ENCODE measurements at places on chromosomes 7 and 10. TPM values are rescaled to one million over a fixed set of nuclear protein-coding genes. Genes with fewer than 3 reads are reported as not detected.

PRRT4 gene
- 0.27 TPM for total RNA-seq

PNLIPRP3 gene
- not detected for total RNA-seq

GRCh38 chr10:48406204-48406603 is 99.7 kb downstream of the MAPK8 start:
- DNase-seq: peak; percentile 28

GRCh38 chr10:120286280-120286679 is 170.7 kb upstream of the PLPP4 start:
- DNase-seq: no peak

GRCh38 chr7:139860090-139860775 is 31.2 kb downstream of the TBXAS1 start:
- DNase-seq: no peak

- no peak for DNase-seq
Measured at GRCh38 chr10:124667425-124668345, 76.5 kb downstream of the FAM53B start.

DNA sequence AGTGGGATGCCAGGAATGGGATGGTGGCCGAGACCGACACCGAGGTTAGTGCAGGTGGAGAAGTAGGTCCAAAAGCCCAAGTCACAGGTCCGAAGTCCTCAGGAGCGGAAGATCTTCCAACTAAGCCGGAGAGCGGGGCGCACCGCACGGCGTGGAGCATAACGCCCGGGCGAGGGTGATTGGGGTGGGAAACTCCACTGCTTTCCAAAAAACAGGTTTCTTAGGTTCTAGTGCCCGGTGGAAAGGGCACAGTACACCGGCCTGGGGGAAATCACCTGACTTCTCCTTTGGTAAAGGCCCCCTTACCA is 11.4 kb upstream of the SPAG6 start:
- no peak for DNase-seq

DNA sequence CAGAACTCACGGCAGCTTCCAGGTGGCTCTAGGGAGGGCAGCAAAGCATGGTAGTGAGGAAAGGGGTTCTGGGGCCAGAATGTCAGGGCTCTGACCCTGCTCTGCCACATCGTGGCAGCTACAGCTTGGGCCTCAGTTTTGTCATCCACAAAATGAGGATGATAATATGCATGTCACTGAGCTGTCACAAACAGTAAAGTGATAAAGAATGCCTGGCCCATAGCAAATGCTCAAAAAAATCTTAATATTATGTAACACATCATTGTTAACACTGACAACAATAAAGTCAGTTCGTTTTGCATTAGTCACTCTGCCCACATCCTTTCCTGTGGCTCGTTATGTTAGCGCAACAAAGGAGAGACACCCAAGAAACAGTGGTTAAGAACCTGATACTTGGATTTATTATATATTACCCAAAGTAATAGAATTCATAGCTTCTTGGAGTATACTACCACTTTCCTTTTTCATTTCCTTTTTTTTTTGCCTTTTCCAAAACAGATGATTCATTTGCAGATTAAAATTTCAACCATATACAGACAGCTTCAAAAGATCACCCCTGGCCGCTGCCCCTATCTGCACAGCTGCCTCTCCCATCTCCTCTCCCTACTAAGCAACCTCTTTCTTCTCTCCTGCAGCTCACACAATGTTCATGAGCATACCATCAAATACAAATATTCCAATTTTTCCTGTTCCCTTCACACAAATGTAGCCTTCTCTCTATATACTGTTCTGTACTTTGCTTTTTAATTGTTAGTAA is 45.5 kb upstream of the DDC start:
- peak; percentile 67 for DNase-seq

GRCh38 chr7:32458025-32458424 is 32.2 kb downstream of the LSM5 start:
- no peak for DNase-seq

- DNase-seq: peak; percentile 81
Measured at GRCh38 chr10:23556727-23557440, 118.0 kb downstream of the OTUD1 start.

GRCh38 chr7:84970670-84971069 is 216.2 kb downstream of the SEMA3D start:
- DNase-seq: peak; percentile 79

- no peak for DNase-seq
Measured at GRCh38 chr10:97468162-97468561, 22.2 kb downstream of the ZDHHC16 start.

DNA sequence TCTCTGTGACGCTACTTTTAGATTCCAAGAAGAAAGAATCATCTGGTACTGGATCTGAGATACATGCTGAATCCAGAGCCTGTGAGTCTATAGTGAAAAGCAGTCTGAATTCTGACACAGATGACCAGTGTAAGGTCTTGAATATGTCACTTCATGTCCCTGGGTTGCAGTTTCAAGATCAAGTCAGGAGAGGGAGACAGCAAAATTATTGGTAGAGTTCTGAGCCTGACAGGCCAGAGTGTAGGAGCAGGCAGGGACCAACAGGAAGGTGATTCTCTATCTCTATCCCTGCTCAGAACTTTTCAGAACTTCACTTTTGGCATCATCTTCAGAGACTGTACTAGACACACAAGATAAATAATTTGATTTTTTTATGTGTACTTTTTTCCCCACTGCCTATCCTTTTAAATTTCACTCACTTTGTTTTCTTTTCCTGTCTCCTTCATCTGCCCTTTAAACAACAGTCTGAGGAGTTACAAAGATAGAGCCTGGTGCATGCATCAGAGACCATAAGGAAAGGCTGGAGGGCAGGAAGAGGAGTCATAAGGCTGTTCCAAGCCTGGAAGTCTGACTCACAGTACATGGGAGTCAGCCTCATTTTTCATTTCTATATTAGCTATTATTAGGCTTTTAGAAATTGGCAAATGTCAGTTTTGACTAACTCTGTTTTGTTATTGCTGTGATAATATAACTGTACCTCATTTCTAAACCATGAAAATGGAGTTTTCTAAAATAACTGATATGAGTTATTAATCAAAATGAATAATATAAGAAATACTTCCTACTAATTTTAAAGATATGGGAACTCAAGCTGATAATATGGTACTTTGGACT is 120.2 kb upstream of the TMEM229A start:
- peak; percentile 34 for DNase-seq

DNA sequence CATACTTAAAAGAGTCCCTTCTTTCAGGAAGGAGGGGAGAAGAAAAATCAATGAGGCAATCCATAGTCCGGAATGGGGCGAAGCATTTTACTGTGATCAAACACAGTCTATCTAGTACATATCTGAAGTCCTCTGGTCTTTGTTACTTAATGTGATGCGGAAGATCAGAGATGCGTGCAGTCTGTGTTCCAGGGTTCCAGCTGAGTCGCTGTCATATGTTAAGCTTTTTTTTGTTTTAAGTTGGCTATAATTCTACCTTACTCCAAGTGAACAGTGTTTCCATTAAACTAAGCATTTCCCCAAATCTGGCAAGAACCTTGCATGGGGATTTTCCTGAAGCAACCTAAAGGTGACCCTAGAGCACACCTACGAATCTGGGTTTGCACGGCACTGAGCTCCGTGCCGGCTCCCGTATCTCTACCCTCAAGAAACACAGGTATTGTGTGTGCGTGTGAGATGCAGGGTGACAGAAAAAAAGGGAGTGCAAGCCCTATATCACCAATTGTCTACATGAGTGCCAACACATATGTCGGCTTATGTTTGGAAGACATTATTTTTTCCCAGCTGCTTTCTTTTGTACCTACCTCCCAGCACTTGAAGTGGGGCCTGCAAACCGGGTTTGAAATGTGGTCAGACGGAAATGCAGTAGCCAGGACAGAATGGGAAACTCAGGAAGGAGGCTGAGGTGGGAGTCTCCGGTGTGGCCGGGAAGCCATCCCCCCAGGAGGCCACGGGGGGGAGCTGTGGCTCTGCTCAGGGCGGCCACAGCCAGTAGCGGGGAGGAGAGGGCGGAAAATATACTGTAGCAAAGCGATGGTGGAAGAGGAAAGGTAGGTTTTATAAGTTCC is 435.8 kb upstream of the MGMT start:
- DNase-seq: peak; percentile 63

- DNase-seq: no peak
Measured at GRCh38 chr7:123755338-123755737, 6.5 kb upstream of the WASL start.

- no peak for DNase-seq
Measured at GRCh38 chr10:68831961-68832455, 4.7 kb downstream of the STOX1 start.

DNA sequence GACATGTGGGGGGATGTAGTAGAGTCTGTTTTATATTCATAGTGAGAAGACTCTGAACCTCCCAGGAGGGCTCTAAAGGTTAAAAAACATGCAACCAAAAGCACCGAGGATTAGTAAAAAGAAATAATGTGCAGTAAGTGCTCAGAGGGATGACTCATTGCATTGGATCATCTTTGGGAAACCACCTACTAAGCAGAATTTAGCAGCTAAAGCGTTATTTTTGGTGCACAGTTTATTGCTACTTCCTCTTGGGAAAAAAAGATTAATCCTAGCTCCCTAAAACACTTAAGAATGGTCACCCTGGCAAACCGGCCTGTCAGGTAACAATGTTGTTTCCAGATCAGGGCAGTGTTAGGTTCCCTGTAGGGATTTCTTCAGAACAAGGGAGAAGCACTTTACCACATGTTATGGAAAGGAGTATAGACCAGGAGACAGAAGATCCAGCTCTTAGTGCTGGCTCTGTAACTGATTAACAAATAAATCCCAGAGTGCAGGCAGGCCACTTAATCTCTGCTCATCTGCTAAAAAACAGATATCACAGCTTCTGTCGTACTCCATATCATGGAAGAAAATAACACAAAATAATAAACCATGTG is 44.8 kb upstream of the FAM133B start:
- DNase-seq: peak; percentile 75

- peak; percentile 40 for DNase-seq
Measured at GRCh38 chr10:82981137-82981723, 1106.2 kb downstream of the NRG3 start.

Measured in fibroblast of the aortic adventitia (primary cell).